CD8-positive, alpha-beta memory T cell (primary cell): ENCODE measurements at places on chromosomes 2 and 18. TPM values are rescaled to one million over a fixed set of nuclear protein-coding genes. Genes with fewer than 3 reads are reported as not detected.

Gene SERPINB11
- total RNA-seq = not detected

Gene CHAC2
- total RNA-seq = 27.4 TPM

DNA sequence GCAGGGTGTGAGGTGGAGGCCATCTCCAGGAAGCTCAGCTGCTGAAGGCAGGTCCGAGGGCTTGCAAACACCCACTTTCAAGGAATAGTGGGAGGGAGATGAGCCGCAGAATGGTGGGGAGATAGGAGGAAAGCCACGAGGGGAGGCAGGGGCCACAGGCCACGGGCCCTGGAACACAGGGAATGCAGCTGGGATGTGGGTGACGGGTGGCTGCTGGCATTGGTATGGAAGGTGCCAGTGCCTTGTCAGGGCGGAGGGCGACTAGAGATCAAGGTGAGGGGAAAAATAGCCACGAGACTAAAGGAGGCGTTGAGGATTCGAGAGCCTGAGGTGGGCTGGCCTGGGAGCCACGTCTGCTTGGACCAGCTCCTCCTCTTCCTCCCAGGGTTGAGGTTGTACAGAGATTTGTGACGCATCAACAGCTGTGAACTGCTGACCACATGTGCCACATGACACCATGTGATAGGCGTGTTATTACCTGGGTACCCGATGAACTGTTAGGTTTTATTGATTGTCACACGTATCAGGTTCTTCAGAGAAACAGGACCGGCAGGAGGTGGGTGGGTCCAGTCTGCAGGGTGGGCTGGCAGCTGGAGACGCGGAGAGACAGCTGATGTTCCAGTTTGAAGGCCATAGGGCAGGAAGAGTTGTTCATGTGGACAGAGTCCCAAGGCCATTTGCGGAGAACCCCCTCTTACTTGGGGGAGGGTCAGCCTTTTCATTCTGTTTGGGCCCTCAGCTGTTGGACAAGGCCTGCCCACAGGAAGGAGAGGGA is 9.9 kb downstream of the IMPA2 start:
- no peak for DNase-seq

Gene CTLA4
- 37.7 TPM for total RNA-seq

GRCh38 chr18:44096016-44096415 is 584.7 kb upstream of the SETBP1 start:
- DNase-seq = no peak

- no peak for DNase-seq
Measured at GRCh38 chr18:41096504-41096903, 858.5 kb upstream of the PIK3C3 start.

DNA sequence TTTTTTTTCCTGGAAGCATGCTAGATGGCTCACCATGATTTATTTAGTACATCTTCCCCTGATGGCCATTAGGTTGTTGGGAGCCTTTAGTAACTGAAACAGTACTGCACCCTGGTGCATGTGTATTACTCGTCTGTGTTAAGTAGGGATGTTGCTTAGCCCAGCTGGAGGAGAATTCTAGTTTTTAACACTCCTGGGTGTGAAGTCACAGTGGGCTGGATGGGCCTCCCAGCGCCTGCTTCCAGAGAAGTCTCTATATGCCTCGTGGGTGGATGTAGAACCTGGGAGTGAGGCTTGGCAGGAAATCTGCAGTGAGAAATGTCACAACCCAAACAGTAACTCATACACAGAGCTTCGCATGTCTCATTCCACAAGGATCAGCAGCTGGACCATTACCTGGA is 28.9 kb upstream of the NT5DC4 start:
- no peak for DNase-seq

Gene CABYR
- 1.2 TPM for total RNA-seq
